ENCODE measurements at places on chromosomes 5 and 9.
A peak's percentile ranks its signal among the peaks of the same experiment; 100 is the strongest.

DNA sequence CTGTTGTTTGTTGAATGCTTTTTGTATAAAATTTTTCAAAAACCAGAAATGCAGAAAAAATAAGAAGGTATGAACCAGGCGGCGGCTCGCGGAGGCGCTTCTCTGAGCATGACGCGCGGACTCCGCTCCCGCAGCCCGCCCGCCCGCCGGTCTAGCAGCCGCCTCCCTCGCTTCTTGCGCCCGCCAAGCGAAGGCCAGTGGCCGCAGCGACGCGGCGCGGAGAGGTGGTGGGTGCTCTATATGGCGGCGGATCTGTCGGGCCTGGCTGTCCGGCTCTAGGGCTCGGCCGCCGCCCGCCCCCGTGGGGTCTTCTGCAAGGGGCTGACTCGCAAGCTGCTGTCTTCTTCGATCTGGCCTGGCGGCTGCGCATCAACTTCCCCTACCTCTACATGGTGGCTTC lies 93.8 kb downstream of the ANKRD18A start:
- no peak for DNase-seq

- no peak for DNase-seq
These were observed 40.3 kb downstream of the SLC24A2 start for GRCh38 chr9:19748278-19749126.

- DNase-seq, result peak; percentile 33
These were observed 69.4 kb downstream of the MSX2 start for GRCh38 chr5:174793684-174794328.

DNA sequence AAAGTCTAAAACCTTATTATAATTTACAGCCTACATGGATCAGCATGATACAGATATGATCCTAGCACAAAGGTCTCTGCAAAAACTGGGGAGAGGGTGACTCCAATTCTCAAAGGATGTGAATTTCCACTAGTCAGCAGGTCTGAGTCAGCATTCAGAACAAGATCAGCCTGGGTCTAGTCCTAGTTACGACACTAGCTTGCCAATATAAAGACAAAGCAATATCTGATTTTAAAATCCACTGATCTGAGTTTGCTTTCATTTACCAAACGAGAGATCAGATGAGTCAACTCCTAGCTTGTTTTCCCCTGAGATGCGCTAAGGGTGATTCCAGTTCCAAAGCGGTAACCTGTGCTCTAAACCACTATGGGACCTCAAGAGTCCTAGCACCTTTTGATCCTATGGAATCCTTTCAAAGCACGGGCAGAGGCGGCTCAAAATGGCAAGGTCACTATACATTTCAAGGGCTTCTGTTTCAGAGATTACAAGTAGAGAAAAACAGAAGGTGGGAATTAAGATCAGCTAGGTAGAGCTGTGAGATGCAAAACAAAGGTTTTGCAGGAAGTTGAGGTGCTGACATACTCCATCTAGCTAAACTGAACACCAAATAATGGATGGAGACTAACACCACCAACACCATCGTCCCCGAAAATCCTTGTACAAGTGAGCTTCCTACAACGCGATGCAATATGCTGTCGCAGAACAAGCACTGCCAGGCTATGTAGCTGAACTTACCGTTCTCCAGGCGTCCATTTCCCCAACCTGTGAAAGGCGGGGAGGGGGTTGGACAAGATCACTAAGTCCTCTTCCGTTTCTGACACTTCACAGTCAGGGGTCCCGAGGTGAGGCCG lies 906 bp downstream of the SLC25A51 start:
- no peak for DNase-seq

DNA sequence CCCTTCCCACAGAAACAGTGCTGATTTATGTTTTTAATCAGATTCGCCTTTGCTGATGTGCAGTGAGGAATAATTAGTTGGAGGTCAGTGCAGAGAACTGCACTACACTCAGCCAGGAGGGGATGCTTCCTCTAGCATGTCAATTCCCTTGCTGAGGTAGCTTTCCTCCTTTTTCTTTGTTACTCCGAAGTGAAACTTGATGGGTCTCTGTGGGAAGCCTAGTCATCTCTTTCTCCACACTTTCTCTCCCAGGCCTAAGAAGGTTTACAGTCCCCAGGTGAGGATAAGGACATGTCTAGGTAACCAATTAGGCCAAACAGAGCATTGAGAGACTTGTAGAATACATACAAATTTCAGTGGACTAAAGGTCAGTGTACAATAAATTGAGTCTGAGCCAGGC lies 461.8 kb downstream of the KIF4B start:
- no peak for DNase-seq
